ENCODE measurements at places on chromosomes 4 and X. TPM values are rescaled to one million over a fixed set of nuclear protein-coding genes. Genes with fewer than 3 reads are reported as not detected.

RADX gene
- 32.5 TPM for total RNA-seq

SHROOM4 gene
- total RNA-seq = 3.0 TPM

RTL3 gene
- not detected for total RNA-seq

MGARP gene
- 0.46 TPM for total RNA-seq

GUF1 gene
- total RNA-seq = 42.0 TPM

AFAP1 gene
- 52.1 TPM for total RNA-seq

ATP1B4 gene
- total RNA-seq = not detected

AKAP4 gene
- total RNA-seq = not detected

HUWE1 gene
- 128 TPM for total RNA-seq

PCDH7 gene
- 128 TPM for total RNA-seq

FAM53A gene
- total RNA-seq = 1.4 TPM

SPANXB1 gene
- total RNA-seq = not detected

SRPK3 gene
- total RNA-seq = 0.46 TPM

F8 gene
- 6.7 TPM for total RNA-seq

CLTRN gene
- total RNA-seq = 0.46 TPM

PCDH18 gene
- 34.4 TPM for total RNA-seq

Measured in diencephalon (tissue), 1 donor.